HCEC 1CT (cell line): ENCODE measurements at places on chromosomes 12 and 14.

- DNase-seq: no peak
Observed at GRCh38 chr12:83538361-83538965, 851.8 kb downstream of the TMTC2 start.

DNA sequence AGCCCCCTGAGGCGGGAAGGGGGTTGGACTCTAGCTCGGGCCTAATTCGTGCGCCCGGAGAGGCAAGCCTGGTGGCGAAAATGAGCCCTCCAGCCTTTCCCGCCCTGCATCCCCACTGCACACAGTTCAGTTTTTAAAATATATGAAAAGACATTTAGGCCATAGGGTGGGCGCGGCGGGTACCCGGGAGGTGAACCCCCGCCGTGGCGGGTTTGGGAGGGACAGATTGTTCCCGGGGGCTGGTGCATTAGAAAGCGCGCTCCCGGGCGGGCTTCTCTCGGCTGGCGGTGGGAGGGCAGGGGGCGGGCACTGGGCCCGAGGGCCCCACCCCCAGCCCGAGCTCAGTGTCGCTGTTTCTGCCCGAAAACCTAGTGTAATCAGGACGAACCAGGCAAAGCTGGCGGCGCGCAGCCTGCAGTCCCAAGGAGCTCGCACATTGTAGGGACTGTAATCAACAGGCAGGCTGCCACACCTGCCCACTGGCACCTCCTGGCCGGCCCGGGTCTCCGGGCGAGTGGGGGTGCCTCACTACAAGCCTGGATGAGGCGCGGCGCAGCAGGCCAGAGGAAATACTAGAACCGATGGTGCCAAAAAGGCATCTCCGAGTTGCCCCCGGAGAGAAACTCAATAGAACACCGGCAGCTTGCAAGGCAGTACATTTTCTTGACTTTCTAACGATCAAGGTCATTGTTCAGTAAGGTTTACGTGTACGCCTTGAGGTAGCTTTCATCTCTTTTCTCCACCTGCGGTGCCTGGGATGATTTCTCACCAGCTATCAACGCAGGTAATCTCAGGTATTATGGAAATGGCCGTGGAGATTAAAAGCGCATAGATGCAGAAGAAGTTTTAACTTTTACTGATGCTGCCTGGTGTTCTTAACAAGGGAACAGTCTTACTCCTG is 764 bp upstream of the SPTB start:
- no peak for DNase-seq

GRCh38 chr12:15171012-15171655 is 50.1 kb downstream of the RERG start:
- DNase-seq: no peak

DNA sequence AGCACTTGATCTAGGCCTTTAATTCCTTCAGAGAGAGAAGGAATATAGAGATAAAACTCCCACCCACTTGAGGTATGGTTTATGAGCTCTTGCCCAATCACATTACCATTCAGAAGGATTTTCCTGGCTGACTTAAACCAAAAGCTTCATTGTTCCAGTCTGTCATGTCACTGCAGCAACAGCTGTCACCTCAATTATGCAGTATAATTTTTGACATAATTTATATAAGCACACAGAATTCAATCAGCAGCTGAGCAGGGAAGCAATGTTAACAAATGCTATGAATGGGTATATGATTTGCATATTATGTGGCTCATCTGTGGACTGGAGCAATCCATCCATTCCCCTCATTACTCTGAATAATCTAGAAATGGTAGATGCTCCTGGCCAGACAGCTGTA is 40.3 kb downstream of the CBX5 start:
- no peak for DNase-seq

- DNase-seq: no peak
Observed at GRCh38 chr14:101711041-101711856, 50.3 kb upstream of the PPP2R5C start.
